CD4-positive, alpha-beta T cell treated with Interleukin-17A for 4 hours (primary cell): ENCODE measurements at places on chromosomes 1 and 21.

GRCh38 chr1:116826818-116827606 is 72.8 kb downstream of the CD2 start:
- peak; percentile 68 for DNase-seq

DNA sequence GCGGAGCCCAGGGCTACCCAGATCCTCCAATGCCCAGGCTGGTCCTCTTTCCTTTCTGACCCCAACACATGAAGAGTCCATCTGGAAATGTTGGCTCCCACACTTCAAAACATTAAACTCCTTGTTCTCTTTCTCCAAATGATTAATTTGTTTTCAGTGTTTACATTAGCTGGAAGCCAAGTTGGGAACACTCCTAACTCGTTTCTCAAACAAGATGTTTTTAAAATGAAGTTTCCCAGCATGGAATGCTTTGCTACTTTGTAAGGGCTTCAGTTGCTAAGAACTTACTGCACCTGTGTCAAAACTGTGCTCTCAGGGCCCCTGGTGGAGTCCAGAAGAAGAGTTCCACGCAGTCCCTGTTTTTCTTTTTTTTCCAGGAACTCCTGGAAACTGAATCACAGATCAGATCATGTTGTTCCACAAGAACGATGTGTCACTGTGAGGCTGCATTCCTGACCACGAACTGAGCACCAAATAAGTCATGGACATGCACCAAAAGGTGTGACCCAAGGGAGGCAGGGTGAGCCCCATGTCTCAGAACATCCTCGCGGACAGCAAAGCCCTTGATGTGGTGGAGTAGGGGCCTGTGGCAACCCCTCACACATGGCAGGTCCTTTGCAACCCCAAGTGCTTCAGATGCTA is 257.3 kb downstream of the KCNJ6 start:
- DNase-seq, result no peak

DNA sequence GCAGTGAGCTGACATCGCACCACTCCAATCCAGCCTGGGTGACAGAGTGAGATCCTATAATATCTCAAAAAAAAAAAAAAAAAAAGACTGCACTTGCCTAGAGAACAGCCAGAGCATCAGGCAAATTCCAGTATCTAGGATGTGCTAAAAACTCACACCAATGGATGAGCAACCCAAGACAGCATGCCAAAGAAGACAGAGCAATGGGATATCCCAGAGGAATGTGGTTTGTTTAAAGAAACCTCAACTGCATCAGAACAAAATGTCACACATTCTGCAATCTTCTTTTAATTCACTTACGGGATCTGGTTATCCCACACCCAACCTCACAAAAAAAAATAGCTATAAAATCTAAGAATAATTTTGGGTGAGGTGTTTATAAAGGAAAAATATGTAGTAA is 7.3 kb downstream of the KCNH1 start:
- no peak for DNase-seq

GRCh38 chr1:228366866-228367741 is 39.5 kb downstream of the TRIM11 start:
- no peak for DNase-seq

DNA sequence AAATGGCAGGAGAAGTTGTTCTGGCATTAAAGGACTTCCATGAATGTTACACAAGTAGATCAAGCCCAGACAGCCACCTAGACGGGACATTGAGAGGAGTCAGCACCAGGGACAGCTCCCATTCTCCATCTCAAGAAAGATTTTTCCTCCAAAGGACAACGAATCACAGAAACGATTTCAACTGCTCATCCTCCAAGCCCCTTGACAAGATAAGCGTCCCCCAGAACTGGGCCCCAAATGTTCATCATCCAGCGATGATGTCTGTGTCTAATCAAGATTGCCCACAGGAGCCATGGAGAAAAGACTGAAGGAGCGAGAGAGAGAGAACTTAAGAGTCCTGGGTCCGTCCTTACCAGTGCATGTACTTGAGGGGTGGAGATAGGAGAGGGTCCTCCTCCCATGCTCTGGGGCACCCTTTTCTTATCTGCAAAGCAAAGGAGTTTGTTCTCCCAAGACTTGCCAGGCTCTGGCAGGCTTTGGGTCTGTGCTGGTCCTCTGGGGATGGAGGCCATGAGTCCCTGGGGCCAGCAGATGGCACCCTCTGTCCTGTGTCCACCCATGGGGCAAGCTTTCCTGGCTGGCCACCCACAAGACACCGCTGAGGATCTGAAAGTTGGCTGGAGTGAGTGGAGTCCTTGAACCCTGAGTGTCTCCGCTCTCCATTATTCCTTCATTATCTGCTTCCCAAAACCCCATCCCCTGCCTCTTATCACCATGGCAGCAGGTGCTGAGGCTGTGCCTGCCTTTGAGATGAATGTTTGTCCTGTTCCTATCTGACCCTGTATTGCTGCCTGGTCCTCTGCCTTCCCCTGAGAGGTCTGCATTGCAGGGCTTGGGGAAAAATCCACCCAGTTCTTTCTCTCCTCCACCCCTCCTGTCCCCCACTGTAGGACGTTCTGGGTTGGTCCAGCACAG is 164.6 kb downstream of the ACTL8 start:
- DNase-seq, result no peak

- no peak for DNase-seq
Observed at GRCh38 chr1:48061162-48062136, 64.3 kb upstream of the TRABD2B start.

DNA sequence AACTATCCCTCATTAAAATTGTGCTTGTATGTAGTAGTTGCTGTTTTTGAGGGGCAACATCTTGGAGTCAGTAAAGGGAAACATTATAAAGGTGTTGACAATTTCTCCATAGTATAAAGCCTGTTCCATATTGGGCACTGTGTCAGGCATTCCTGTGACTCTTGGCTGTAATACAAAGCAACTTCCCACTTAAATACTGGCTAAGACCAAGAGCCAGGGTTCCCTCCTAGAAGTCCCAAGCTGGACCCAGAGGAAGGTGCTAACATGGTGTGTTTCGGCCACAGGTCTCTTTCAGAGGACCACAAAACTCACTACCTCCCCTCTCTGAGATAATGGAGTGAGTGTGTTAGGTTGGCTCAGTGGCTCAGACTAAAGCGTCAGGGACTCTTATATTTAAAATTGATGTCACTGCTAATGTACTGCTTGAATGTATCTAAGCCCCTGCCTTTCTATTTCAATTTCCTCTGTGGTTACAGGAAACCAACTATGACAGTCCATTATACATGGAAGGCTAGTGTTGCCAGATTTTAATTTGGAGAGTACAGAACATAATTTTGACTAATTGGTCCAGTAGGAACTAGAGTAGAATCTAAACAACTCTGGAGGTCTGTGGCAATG is 74.7 kb upstream of the RGL1 start:
- DNase-seq, result no peak

GRCh38 chr1:91783423-91784170 is 102.4 kb downstream of the TGFBR3 start:
- DNase-seq, result no peak

DNA sequence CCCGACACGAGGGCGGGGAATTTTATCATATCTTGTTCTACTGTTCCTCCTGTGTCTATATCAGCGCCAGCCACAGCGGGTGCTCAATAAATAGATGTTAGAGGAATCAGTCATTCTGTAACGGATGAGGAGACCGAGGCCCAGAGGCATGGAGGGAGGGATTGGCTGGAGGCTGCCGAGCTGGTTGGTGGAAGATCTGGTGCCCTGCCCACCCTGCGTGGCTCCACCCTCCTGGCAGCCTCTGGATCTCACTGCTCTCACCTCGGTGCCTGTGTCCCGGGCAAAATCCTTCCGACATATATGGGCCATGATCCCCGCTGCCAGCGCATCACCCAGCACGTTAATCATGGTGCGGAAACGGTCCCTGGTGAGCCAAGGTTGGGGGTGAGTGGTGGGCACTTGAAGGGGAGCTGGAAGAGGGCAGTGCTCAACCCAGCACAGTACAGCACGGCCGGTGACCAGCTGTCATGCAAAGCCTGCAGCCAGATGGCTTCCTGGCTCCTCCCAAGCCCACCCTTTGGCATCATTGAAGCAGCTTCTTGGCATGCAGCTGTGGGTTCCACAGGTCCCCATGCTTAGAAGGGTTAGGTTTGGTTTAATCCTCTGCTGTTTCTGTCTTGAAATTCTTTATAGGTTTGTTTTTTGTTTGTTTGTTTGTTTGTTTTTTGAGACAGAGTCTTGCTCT is 26.7 kb downstream of the PODN start:
- no peak for DNase-seq

DNA sequence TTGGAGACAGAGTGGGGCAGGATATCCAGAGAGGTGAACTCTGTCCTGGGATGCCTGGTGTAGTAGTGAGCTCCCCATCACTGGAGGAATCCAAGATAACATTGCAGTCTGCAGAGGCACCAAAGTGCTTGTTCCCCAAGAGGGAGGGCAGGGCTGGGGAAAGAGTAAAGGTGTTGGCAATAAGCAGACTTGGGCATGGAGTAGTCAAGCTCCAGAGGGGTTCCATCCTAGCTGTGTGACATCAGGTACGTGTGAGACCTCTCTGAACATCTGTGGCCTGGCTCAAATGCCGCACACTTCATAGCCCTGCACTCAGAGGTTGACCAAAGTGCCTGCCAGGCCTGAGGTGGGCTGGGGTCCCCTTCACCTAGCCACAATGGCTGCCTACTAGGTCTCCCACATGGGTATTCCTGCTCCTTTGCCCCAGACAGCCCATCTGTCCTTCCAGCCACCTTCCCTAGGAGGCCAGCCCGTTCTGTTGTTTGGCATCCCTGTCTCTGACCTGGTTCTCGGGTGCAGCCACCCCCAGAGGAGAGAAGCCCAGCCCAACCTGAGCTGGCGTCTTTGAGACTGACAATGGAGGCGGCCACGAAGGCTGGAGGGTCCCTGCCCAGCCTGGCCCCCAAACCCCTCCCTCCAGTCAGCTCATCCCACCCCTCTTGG is 2.8 kb upstream of the ARF1 start:
- DNase-seq, result no peak

DNA sequence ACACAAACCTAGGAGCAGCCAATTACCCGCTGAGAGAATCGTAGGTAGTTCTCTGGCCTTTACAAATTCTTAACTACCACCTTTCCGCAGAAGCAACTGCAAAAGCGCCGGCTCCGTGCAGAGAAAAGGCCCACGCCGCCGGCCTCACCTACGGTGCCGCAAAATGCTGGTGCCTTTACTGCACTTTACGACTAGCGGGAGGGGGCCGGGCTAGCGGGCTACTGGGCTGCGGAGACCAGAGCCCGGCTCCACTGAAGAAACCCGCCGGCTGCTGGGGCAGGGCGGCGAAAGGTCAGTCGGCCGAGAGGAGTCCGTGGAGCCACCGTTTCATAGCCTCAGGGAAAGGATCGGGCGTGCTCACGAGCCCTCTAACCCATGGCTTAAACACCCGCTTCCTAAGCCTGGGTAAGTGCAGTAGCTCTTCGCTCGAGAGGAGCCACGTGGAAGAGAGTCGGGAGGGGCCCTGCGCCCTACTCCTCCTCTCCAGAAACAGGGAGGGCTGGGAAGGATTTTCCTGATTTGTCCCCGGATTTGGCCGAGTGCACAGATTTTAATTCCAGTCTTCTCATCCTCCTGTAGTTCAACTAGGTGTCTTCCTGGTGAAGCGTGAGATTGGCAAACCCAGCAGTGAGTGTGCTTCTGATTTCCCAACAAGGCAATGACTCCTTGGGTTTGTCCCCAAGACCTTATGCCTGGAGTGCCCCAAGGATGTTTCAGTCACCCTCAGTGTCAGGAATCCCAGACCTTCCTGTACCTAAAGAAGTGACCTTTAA is at the start of gene DPH5:
TSS of gene DPH5 (minus strand) at position 128 of the 773 bp plus-strand sequence. CDS start 341 bp downstream, outside the sequence.
- peak; percentile 89 for DNase-seq

- DNase-seq, result no peak
Observed at GRCh38 chr1:36542962-36543515, 60.3 kb upstream of the CSF3R start.

DNA sequence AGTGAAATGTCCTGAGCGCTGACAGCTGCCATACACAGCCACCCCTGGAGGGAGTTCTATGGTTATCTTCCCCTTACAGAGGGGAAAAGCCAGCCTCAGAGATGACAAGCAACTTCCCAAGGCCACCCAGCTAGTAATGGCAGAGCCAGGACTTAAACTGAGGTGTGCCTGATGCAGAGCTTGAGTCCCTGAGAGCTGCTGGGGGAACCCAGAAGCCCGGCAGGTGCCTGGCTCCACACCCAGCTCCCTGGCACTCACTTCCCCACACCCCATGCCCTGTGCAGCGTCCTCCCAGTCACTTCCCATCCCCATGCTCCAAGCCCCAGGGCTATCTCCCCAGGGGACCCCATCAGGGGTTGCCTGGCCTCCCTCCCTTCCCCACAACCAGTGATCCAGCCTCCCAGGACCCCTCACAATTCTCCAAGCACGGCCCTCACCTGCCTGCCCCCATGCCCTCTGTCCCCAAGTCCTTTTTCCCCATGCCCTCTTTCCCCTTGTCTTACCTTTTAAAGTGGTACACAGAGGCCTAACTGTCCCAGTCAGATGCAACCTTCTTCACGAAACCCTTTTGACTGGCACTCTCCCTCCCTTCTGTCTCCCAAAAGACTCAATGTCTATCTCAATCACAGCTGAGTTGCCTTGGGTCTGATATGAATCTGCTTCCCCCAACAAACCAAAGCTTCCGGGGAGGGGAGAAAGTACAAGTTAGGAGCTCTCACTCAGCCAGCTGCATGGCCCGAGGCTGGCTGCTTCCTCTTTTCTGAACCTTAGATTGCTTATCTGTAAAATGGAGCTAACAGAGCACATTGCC is 39.8 kb upstream of the LRP8 start:
- peak; percentile 62 for DNase-seq

GRCh38 chr1:229114850-229115365 is 156.0 kb upstream of the RAB4A start:
- DNase-seq, result no peak

DNA sequence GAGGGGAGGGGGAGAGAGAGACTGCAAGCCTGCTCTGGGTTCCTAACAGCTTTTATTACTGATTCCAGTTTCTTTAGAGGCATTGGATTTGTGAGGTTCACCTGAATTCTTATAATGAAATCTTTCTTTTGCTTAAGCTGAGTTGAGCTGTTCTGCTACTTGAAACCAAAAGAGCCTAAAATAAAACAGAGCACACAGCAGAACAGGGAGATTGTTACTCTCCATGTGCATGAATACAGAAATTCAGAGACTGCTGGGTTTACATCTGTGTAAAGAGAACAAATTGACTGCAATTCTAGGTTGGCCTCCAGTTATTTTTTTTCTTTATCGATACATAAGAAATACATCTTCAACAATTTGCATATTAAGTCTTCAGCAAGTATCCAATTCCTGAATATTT is 168.8 kb upstream of the NRIP1 start:
- DNase-seq, result no peak

GRCh38 chr21:27772816-27773215 is 805.9 kb upstream of the ADAMTS5 start:
- no peak for DNase-seq

DNA sequence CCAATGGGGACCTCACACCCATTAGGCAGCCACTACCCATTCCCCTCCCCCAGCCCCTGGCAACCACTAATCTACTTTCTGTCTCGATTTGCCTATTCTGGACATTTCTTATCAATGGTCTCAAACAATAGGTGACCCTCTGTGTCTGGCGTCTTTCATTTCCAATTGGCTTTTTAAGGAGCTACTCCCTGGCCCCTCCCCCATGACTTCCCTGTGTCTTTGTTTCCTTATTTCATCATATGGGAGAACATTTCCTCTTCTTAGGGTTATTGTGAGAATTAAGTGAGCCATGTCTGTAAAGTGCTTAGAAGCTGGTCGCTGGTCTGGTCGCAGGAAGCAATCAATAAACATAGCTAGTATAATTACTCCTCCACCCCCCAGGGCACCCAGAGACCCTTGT is 80.9 kb downstream of the SPSB1 start:
- DNase-seq, result no peak

- no peak for DNase-seq
Observed at GRCh38 chr21:41269535-41269934, 47.1 kb upstream of the FAM3B start.
